Stimulated activated CD4-positive, alpha-beta T cell treated with anti-CD3 and anti-CD28 coated beads, Interleukin-1b, Interleukin-23, amount 100 ng/mL, for 1 hour (primary cell): ENCODE measurements at places on chromosomes 5 and 9.

- DNase-seq: no peak
Observed at GRCh38 chr5:165460911-165461310, 1955.5 kb downstream of the MAT2B start.

- no peak for DNase-seq
Observed at GRCh38 chr5:50697739-50698138, 31.3 kb downstream of the PARP8 start.

DNA sequence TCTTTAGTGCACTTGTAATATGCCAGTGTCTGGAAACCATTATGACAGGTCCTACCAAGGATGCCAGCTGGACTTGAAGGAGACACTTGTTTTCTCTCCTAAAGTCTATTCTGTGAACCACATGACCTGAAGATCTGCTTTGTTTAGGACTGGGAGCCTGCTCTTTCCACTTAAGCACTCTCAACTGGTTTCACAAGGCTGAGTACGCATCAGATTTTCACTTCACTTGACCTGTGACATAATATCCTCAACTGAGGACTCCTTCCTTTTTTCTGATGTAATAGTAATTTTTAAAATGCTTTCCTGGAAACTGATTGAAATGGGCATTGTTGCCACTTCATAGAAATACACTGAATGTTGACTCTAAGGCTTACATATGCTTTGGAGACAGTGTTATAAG lies 52.2 kb downstream of the PDE8B start:
- DNase-seq: no peak

GRCh38 chr5:103450333-103451061 lies 112.1 kb downstream of the NUDT12 start:
- DNase-seq: no peak

- no peak for DNase-seq
Observed at GRCh38 chr9:95193067-95193466, 124.4 kb downstream of the FANCC start.

- no peak for DNase-seq
Observed at GRCh38 chr9:129384491-129385210, 206.6 kb upstream of the IER5L start.

DNA sequence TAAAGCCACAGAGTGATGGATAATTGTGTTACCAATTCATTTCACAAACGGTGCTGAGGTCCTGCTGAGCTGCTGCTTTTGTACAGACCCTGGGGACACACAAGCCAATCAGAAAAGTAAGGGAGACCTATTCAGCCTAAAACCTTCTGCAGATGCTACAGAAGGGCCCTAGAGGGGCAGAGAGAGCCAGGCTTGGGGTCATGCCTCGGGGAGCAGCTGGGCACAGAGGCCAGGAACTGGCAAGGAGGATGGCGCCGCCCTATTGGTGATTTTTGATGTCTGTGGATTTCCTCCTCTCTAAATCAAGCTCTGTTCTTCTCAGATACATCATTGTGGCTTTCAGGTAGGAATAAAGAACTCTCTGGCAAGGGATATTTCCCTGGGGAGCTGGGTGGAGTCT lies 181.9 kb downstream of the ZNF462 start:
- DNase-seq: no peak

- no peak for DNase-seq
Observed at GRCh38 chr9:92720209-92720765, 44.3 kb downstream of the BICD2 start.

- no peak for DNase-seq
Observed at GRCh38 chr9:98962181-98962560, 18.5 kb downstream of the COL15A1 start.

GRCh38 chr9:92965061-92965758 lies 17.9 kb downstream of the FGD3 start:
- DNase-seq: no peak

DNA sequence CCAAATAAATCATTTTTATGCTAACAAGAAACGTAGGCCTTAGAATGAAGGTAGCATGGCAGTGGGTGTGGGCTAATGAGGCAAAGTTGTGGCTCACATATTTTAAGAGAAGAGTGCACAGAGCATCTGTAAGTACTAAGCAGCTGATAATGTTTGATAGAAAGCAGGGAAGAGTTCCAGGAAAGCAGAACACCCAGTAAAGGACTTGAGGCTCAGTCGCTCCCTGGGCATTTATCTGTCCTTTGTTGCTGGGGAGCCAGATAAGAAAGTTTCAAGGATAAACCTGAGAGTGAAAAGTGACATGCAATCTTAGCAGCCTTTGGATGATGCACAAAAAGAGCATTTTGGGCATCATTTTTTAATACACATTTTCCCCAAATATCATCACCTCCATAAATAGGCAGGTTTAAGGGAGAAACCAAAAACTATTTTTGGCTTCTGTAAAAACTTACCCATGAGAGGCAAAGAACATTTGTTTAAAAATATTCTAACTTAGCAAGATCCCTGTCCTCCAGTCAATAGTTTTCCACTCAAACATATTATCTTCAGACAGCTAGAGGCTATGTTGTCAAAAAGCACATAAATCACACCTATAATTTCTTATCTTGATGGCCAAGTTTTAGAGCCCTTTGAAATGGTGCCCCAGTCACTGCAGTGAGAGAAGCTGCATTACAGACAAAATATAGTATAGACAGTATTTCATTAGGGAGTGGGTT lies 3.4 kb downstream of the FREM1 start:
- DNase-seq: no peak

DNA sequence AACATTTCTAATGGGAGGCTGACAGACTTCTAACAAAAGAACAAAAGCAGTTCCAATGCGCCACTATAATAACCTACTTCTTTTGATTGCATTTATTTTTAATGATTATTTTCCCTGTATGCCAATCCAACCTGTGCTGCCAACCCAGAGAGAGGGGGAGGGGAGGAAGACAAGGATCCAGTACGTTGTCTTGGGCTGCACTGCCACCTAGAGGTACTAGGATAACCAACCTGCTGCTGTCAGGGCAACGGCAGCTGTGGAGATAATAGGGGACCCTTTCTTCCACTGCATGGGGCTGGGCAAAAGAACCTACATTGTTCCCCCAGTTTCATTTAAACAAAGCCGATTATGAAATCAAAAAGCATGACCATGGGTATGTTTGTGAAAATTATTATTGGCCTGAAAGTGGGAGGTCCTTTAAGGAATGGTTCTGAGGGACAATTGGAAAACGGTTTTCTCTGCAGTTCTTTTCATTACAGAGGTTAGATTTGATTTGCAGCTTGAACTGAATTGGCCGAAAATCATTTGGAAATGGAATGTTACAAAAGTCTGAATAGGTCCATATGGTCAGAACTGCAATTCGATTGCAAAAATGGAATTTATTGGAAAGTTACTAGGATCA lies 101.3 kb downstream of the RASEF start:
- DNase-seq: no peak

- no peak for DNase-seq
Observed at GRCh38 chr9:113143432-113144227, 7.2 kb upstream of the SLC31A2 start.

GRCh38 chr5:101995585-101995984 lies 300.5 kb downstream of the SLCO4C1 start:
- no peak for DNase-seq

- DNase-seq: no peak
Observed at GRCh38 chr5:172063463-172064235, 57.2 kb upstream of the FBXW11 start.

GRCh38 chr5:123455095-123455494 lies 31.9 kb upstream of the CEP120 start:
- no peak for DNase-seq

DNA sequence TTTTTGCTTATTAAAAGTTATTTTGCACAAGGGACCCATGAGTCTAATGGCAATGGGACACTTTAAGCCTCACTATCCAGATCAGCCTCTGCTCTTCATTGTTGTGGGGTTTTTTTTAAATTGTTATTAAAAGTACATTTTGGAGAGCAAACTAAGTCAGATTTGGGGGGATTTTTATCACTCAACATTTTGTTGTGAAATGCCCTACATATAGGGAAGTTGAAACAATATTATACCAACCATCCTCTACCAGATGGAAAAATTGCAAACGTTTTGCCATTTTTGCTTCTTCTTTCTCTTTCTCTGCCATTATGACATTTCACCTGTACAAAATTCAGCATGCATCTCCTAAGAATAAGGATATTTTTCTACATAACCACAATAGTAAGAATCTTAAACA lies 75.3 kb downstream of the SLC1A3 start:
- DNase-seq: no peak

DNA sequence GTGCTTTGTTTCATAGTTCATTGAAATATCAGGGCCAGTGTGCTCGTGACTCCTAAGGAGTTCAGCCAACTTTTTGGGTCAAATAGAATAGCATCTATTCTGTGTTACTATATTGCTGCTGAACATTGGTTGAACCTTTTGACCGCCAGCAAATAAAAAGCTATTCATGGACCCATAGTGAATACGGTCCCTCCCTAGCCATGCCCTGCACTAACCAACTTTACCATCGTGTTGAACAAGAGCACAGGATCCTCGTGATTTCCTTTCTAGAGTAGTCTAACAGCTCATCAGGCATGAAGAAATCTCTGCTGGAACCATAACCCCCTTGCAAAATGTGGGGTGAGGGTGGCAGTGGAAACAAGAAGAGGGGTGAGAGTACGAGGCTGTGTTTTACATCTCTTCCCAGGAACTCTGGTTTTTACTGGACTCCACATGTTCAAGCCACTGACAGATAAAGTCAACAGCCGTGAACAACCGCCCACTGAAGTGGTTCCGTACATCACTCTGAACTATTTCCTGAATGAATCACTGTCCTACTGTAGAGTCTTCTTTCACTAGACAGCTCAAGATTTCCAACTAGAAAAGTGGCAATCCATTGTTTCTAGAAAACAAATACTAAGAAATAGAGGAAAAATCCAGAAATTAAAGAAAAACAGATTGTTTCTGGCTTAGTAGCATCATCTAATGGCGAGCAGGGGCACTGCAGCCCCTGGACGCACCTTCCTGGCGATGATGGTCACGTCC lies 70.1 kb upstream of the SPATA31E1 start:
- no peak for DNase-seq

GRCh38 chr5:144203750-144204596 lies 33.3 kb downstream of the KCTD16 start:
- no peak for DNase-seq

GRCh38 chr5:84130006-84130580 lies 254.6 kb downstream of the EDIL3 start:
- no peak for DNase-seq

- DNase-seq: no peak
Observed at GRCh38 chr9:133592731-133593409, 16.3 kb downstream of the FAM163B start.

DNA sequence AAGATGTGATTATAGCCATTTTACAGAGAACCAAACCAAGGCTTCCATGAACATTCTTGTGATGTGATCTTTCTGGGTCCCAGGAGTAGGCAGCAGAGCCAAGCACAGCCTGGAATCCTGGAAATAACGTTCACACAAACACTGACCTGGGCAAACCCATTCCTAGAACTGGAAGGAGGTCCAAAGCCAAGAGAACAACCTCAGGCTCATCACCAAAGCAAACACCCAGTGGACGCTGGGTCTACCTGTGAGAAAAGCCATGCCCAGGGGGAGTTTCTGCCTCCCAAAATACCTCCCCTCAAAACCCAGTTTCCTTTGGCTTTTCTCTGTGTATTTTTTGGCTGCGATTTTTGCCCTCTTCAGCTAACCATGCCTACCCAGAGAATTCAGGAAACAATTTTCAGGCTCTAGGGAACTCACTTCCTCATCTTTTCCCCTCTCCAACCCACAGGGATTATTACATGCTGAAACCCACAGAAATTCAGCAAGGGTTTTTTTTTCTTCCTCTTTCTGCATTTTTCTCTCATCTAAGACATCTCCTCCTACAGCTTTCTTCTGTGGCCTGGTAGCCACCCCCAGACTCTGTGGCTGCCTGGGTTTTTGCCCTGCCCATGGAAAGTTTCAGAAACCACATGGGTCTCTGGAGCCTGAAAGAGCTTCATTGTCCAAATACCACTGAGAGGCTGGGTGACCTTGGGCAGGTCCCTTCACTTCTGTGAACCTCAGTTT lies 75.0 kb downstream of the TNC start:
- DNase-seq: no peak

DNA sequence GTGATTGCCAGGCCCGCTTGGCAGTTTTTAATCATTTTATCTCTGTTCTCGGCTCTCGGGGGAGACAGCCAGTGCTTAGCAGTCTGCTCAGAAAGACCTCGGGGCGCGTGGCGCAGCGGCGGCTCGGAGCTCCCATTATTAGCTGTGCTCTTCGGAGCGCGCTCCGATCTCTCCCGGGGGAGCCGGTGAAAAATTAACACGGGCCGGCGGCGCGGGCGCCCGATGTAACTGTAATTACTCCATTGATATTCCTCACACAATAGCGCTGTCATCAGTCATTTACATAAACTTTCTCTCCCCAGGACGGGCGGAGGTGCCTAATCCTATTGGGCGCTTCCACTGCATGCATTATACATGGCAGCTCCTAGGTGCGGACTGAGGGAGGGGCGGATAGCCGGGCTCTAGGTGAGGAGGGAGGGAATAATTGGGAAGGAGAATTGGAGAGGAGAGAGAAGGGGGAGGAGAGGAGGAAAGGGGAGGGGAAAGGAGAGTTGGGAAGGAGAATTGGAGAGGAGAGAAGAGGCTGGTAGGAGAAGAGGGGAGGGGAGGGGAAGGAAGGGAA lies 24.9 kb downstream of the LMX1B start:
- no peak for DNase-seq

DNA sequence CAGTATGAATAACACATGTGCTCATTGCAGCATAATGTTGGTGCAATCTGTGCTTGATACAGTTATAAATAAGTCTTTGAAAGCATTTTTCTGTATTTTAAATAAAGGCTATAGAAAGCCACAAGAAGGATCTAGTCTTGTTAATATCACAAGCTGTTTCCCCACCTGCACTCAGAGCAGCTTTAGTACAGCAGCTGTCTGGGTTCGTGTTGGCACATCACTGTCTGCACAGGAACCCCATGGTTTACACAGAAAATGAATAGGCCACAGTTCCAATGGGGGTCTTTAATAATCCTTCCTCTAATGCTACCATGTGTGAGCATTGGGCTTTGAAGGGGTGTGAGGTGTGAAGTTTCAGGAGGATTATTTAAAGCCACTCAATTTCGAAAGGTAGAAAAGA lies 2269.7 kb downstream of the MAT2B start:
- DNase-seq: no peak

- DNase-seq: no peak
Observed at GRCh38 chr5:60718166-60718892, 18.4 kb upstream of the DEPDC1B start.

- no peak for DNase-seq
Observed at GRCh38 chr5:143376911-143377813, 26.3 kb downstream of the NR3C1 start.

DNA sequence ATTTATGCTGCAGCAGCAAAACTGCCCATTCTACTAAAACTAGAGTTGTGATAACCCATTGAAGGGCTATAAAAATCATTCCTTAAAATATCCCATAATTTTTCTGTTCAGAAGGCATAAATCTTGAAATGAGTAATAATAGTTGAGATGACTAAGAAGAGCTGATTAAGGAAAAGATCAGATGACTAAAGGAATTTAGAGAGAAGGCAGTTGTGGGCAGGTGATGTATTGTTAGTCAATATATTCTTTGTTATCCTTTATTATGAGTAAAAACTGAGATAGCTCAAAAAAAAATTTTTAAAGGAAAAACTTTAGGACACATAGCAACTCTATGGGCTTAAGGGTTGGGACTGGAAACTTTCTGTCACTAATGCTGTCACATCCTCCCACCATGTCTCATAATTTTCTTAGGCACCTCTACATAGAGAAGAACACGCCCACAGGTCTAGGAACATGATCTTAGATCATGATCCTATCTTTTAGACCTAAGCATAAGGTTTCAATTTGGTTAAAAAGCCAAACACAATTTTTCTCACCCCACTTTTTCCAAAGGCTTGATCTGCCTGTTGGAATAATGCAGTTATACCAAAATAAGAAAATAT lies 597.5 kb upstream of the MEF2C start:
- DNase-seq: no peak

- DNase-seq: no peak
Observed at GRCh38 chr9:129774791-129775447, 22.1 kb upstream of the PTGES start.
